ENCODE measurements at places on chromosomes 6 and 20. TPM values are rescaled to one million over a fixed set of nuclear protein-coding genes. Genes with fewer than 3 reads are reported as not detected.

SLC12A5 gene
- total RNA-seq = 17.7 TPM

GPLD1 gene
- 1.1 TPM for total RNA-seq

EDN1 gene
- total RNA-seq = 42.8 TPM

KCNK16 gene
- total RNA-seq = not detected

BPIFB2 gene
- total RNA-seq = not detected

POPDC3 gene
- total RNA-seq = 31.2 TPM

OR2H2 gene
- not detected for total RNA-seq

GGT7 gene
- total RNA-seq = 8.1 TPM

COL19A1 gene
- not detected for total RNA-seq

ZBTB12 gene
- total RNA-seq = 4.8 TPM

FOXC1 gene
- 6.5 TPM for total RNA-seq

PCMTD2 gene
- total RNA-seq = 10.5 TPM

RPRD1B gene
- 29.2 TPM for total RNA-seq

PHACTR3 gene
- total RNA-seq = not detected

VSTM2L gene
- total RNA-seq = 7.1 TPM

SAMD10 gene
- total RNA-seq = 0.13 TPM

ZKSCAN3 gene
- 1.7 TPM for total RNA-seq

CAP2 gene
- total RNA-seq = 13.1 TPM

HLA-DOB gene
- total RNA-seq = 0.14 TPM

NHLRC1 gene
- 1.9 TPM for total RNA-seq

SLC17A1 gene
- total RNA-seq = not detected

DSP gene
- 56.3 TPM for total RNA-seq

LRRC1 gene
- 6.9 TPM for total RNA-seq

PRR18 gene
- total RNA-seq = 0.07 TPM

CCN6 gene
- total RNA-seq = not detected

NRN1 gene
- 0.76 TPM for total RNA-seq

OVOL2 gene
- total RNA-seq = 0.20 TPM

EYA4 gene
- 13.7 TPM for total RNA-seq

CDH22 gene
- 0.07 TPM for total RNA-seq

Measured in A549 treated with DMSO at 1 μM for 4 hours (cell line).